ENCODE measurements at places on chromosomes 7 and 10. TPM values are rescaled to one million over a fixed set of nuclear protein-coding genes. Genes with fewer than 3 reads are reported as not detected.

- no peak for DNase-seq
- H3K4me1 ChIP-seq: peaks cover 6% of the 10 kb centered on the region
- H3K4me3 ChIP-seq: no peak overlapping the region
- no peaks in the 10 kb centered on the region for H3K36me3 ChIP-seq
- H3K27ac ChIP-seq: peak overlapping the region; percentile 26
Measured at GRCh38 chr7:44736896-44737295, 11.8 kb upstream of the ZMIZ2 start.

The CPA2 gene
- 0.87 TPM for total RNA-seq

The PAPOLB gene
- total RNA-seq: not detected

The FAM24A gene
- not detected for total RNA-seq

DNA sequence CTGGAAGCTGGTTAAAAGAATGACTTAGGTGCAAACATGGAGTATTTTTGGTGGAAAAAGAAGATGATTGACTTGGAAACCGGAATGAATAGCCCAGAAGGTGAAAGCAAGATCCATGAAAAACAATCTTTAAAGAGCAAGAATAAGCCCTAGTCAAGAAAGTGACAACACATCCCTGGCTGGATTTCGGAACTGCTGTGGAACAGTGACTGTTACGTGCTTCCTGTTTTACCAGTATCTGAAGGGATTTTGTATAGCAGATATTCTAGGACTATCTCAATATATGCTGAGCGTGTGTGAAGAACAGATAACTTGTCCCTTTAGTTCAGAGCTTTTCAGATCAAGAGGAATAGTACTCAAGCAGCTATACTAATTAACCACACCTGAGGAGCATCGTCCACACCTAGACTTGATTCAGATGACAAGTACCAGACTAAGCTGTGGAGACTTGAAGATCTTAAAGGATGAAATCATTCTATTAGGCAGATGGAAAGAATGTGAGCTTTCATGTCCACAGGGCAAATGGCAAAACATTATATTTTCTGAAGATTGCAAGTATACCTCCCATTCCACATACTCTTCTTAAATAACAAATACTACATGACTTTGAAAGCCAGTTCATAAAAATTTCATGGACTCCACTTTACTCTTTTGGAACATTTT, 11.5 kb upstream of the TES start:
- DNase-seq: no peak
- H3K36me3 ChIP-seq: no peaks in the 10 kb centered on the region
- H3K4me3 ChIP-seq: no peak overlapping the region
- no peaks in the 10 kb centered on the region for H3K27me3 ChIP-seq

The ZWINT gene
- 85.8 TPM for total RNA-seq

The IKZF1 gene
- total RNA-seq: 0.77 TPM

DNA sequence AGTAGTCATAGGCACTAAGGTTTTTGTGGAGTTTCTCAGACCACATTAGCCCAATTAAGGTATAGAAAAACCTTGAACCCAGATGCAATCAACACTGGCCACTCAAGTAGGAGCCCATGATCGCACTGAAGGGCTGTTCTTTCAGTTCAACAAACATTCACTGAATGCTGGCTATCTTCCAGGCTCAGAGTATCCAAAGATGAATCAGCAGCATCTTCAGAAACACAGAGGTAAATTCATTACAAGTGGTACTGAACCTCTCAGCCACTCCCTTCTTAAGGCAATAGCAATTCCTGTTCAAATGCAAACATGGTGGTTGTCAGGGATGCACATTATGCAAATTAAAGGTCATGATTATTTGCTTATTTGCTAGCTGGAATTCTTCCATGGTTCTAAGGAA, 17.1 kb downstream of the KCNK18 start:
- peaks cover 8% of the 10 kb centered on the region for H3K4me1 ChIP-seq
- DNase-seq: no peak
- no peaks in the 10 kb centered on the region for H3K36me3 ChIP-seq
- no peak overlapping the region for H3K4me3 ChIP-seq
- H3K27ac ChIP-seq: no peak overlapping the region
- H3K27me3 ChIP-seq: peaks cover 55% of the 10 kb centered on the region

All from Panc1 (cell line).